ENCODE measurements at places on chromosomes 7 and 10.

DNA sequence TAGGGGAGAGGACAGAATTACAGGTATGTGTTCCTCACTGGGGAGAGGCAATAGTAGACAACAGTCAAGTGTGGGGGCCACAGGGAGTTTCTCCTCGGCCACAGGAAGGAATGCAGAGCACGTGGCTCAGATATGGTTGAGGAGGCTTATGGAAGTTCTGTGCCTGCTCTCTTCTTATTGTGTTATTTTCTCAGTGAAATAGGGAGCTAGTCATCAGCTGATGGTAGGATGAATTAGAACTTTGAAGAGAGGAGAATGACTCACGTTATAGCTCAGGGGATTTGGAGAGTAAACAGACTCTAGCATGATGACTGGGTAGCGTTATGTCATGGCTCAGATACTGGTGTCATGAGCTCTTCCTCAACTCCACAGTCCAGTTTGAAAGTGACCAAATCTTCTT lies 308.3 kb upstream of the IGFBP3 start:
- DNase-seq, result no peak

DNA sequence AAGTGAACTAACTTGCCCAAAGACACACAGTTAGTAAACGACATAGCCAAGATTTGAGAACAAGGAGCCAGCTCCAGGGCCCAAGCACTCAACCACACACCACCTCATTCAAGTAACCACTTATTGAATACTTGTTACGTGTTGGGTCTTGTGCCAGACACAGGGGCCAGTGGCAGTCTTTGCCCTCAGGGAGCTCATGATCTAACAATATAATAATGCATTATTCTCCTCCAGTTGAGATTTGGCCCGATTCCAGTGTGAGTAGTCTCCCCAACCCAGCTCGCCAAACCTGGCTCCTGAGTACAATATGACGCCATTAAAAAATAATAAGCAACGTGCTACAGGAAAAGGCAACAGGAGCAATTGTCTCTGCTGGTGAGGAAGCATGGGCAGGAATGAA lies 14.4 kb upstream of the STK17A start:
- no peak for DNase-seq

- no peak for DNase-seq
Observed at GRCh38 chr7:29847916-29848315, 41.6 kb downstream of the WIPF3 start.

- no peak for DNase-seq
Observed at GRCh38 chr10:114026189-114027040, 17.3 kb upstream of the ADRB1 start.

- DNase-seq, result no peak
Observed at GRCh38 chr10:117830205-117830604, 216.5 kb downstream of the RAB11FIP2 start.

DNA sequence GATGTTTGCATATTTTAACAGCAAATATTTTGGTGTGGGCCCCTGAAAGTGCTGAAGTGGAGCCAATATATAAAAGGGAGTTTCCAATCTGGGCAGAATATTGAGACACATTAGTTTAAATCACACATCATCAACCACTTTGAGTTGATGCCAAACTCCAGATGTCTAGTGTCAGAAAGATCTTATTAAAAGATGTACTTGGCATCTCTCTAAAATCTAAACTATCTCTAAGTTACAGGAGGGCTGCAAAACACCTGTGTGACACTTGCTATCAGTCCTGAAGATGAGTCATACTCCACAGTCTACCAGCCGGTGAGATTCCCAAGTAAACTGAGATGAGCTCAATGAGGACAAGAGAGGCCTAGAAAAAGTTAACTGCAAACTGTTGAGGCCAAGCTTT lies 11.4 kb downstream of the JAZF1 start:
- DNase-seq, result no peak

DNA sequence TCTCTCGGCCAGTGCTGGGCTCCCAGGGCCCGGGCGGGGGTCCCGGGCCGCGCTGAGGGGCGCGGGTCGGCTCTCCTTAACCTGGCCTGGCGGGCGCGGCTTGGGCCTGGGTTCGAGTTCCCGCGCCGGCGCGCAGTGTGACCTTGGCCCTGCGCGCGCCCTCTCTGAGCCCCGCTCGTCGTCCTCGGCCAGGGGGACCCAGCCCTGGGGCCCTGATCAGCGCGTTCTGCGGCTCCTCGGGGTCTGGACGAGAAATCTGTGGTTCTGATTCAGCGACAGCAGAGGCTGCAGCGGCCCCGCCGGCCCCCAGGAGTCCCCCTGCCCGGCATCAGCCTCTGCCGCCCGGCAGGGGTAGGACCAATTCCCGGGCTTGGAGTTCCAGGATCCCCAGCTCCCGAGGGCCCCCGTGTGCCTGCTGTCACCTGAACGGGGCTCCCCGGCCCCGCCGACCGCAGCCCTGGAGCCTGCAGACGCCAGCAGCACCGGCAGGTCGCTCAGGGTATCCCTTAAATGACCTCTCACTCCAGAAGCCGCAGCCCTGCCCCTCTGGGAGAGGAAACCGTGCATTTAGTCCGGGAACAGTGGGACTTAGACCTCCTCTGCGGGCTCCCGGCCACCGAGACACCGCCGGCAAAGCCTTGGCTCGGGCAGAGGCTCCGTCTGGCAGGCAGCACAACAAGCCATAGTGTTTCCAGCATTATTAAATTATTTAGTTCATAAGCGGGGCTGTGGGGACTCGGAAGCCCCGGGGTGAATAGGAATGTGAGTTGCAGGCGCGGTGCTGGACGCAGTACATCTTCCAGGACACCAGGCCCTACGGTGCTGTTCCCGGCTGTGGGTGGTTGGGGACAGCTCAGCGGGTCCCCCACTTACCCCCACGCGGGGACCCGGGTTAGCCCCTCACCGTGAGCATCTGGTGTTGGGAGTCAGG lies 572 bp downstream of the CHST12 start:
- DNase-seq, result no peak

DNA sequence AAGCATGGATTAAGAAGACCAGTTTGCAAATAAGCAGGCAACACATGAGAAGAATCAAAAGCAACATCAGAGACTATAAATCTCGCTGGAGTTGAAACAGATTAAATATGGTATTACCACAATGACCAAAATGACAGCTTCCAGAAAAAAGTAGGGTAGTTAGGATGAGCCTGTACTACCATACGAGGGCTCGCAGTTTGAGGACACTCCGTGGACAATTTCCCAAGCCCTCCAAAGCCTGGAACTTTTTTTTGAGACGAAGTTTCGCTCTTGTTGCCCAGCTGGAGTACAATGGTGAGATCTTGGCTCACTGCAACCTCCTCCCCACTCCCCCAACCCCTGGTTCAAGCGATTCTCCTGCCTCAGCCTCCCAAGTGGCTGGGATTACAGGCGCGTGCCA lies 1.0 kb downstream of the LRRC17 start:
- no peak for DNase-seq

DNA sequence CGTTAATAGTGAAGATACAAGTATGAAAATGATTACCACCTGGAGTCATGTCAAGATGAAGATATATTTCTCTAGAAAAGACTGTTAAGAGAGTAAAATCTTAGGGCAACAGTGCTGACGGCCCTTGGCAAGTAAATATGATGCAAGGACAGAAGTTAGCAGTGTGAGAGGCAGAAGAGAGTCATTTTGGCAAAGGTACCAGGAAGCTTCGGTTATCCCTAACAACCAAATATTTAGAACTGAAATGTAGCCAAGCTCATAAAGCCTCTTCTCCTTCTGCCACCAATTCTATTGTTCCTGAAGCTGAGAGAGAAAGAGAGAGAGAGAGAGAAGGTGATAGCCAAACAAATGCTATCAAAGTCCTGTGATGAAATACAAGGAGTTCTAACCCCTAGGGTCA lies 109.6 kb downstream of the MACC1 start:
- DNase-seq, result no peak
